ENCODE measurements at places on chromosomes 1 and 21. TPM values are rescaled to one million over a fixed set of nuclear protein-coding genes. Genes with fewer than 3 reads are reported as not detected.

The CRNN gene
- not detected for total RNA-seq

The COQ8A gene
- 30.8 TPM for total RNA-seq

The PGBD2 gene
- 19.9 TPM for total RNA-seq

The ATP6V1G3 gene
- not detected for total RNA-seq

The PAQR6 gene
- 2.1 TPM for total RNA-seq

The LRRC7 gene
- total RNA-seq = not detected

The SPRR2D gene
- not detected for total RNA-seq

The ZSCAN20 gene
- 5.6 TPM for total RNA-seq

The FABP3 gene
- total RNA-seq = 34.2 TPM

The LCE2B gene
- not detected for total RNA-seq

The HCRTR1 gene
- 2.1 TPM for total RNA-seq

The KIF14 gene
- total RNA-seq = 0.20 TPM

The SYT14 gene
- total RNA-seq = not detected

The FOXO6 gene
- 1.2 TPM for total RNA-seq

The HMCN1 gene
- 15.7 TPM for total RNA-seq

The HSF2BP gene
- total RNA-seq = not detected

The ZFP69 gene
- 1.3 TPM for total RNA-seq

The THEM5 gene
- total RNA-seq = not detected

The SGIP1 gene
- total RNA-seq = 24.6 TPM

The ADCY10 gene
- total RNA-seq = 0.49 TPM

The GPR25 gene
- not detected for total RNA-seq

The C1orf167 gene
- 11.4 TPM for total RNA-seq

The ADIPOR1 gene
- 128 TPM for total RNA-seq

The AQP10 gene
- total RNA-seq = 0.49 TPM

The GJB5 gene
- total RNA-seq = not detected

The IL6R gene
- total RNA-seq = 110 TPM

The AADACL3 gene
- not detected for total RNA-seq

The NR1I3 gene
- not detected for total RNA-seq

The EFCAB14 gene
- total RNA-seq = 149 TPM

The SHISAL2A gene
- total RNA-seq = 10.5 TPM

The OR2L13 gene
- not detected for total RNA-seq

The ZNF648 gene
- not detected for total RNA-seq

The CYP4A11 gene
- total RNA-seq = not detected

The EPHA8 gene
- not detected for total RNA-seq

The TMEM61 gene
- 4.0 TPM for total RNA-seq

The CRYAA gene
- not detected for total RNA-seq

The S100A12 gene
- 75.7 TPM for total RNA-seq

The FBXO2 gene
- 8.2 TPM for total RNA-seq

The ZNF496 gene
- total RNA-seq = 33.4 TPM

All from upper lobe of left lung (tissue), 6 donors.